ENCODE measurements at places on chromosomes 7 and 10.

DNA sequence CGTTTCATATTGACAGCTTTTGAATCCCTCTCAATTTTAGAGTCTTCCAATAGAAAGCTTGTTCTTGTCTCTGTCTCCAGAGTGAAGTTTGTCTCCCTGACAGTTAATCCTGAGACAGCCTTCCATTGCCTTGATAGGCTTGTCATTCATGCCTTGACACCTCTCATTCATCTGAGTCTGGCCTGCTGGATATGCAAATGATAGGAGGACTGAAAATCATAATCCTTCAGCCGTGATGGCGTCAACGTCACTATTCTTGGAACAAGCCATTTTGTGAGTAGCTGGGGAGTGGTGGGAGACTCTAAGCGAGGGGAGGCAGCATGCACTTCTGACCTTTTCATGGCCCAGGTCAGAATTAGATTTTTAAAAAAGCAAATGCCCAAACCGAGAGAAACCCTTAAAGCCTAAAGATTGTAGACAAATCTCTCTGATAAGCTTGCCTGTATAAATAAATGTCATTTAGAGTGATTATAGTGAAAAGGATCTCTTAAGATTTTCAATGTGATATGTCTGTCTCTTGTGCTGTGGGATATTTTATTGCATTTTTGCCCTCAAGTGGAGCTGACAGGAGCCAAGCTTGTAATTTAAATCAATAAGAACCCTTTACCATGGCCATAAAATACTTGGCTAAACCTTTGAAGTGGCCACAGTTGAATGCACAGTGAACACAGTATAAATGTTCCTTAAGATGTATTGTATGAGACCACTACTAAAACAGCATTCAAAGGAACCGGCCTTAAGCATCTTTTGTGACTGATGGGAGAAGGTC is 148.8 kb downstream of the SNX10 start:
- DNase-seq, result no peak

- no peak for DNase-seq
Measured at GRCh38 chr10:124743191-124744101, 732 bp downstream of the FAM53B start.

- no peak for DNase-seq
Measured at GRCh38 chr7:100476101-100476780, 2.8 kb downstream of the TSC22D4 start.

GRCh38 chr10:24132741-24133140 is 76.2 kb upstream of the KIAA1217 start:
- no peak for DNase-seq

DNA sequence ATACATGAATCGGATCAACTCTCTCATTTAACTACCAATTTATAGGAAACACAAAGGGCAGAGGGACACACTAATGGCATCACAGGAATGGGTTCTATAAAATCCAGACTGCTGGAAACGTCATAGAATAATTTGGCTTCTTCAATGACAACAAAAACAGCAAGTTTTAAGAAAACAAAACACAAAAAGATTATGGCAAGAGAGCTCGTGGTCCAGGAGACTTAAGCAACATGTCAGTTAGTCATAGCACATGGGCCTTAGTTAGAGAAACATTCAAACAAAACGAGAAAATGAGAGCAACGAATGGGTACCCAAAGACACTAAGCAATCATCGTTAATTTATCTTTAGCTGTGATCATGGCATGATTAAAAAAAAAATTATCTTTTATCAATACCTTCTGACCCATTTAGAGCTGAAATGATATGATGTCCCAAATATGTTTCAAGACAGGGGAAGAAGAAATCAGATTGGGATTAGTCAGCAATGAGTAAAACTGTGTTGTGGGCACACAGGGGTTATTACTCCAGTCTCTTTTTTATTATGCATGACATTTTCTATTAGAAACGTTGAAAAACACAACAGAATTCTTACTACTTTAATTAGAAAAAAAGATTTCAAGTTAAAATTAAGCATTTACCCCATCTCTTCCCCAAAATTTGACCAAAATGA is 28.3 kb downstream of the NCAPG2 start:
- DNase-seq, result no peak

GRCh38 chr7:98870807-98871491 is 1.1 kb upstream of the TMEM130 start:
- no peak for DNase-seq

DNA sequence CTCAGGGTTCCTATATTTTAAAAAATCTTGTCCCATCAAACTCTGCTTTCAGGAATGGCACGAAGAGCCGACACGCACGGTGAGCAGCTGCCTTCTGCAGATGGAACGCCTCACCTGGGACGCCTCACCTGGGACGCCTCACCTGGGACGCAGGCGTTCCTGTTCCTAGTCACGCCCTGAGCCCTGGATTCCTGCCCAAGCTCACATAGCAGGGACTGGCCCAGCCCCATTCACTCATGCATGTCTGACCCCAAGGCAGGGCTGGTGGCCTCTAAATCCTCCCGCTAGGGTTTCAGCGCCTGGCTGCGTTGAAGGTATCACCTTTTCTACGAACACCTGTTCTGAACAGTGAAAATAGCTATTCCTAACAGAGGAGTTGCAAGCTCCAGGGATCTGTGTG is 49.8 kb downstream of the CARD11 start:
- no peak for DNase-seq

- no peak for DNase-seq
Measured at GRCh38 chr10:14327527-14327926, 3.2 kb downstream of the FRMD4A start.

DNA sequence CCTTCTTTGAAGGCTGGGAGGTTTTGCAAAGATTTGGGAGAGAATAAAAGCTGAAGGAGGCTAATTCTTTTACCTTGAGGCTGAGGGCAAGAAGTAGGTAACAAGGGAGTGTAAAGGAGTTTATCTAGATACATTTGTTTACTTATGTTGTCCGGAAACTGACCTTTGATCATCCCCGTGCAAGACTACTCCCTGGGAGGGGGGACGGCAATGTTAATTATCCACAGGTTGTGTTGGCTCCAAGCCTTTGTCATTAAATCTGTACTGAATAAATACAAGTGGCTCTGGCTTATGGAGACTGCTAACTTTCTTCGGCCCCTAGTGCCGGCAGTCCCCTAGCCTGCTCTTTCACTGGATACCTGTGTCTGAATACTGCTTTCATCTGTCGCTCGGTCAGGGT is 1250.6 kb upstream of the LRRTM3 start:
- no peak for DNase-seq

GRCh38 chr10:133002685-133003084 is 60.3 kb upstream of the CFAP46 start:
- DNase-seq, result no peak

DNA sequence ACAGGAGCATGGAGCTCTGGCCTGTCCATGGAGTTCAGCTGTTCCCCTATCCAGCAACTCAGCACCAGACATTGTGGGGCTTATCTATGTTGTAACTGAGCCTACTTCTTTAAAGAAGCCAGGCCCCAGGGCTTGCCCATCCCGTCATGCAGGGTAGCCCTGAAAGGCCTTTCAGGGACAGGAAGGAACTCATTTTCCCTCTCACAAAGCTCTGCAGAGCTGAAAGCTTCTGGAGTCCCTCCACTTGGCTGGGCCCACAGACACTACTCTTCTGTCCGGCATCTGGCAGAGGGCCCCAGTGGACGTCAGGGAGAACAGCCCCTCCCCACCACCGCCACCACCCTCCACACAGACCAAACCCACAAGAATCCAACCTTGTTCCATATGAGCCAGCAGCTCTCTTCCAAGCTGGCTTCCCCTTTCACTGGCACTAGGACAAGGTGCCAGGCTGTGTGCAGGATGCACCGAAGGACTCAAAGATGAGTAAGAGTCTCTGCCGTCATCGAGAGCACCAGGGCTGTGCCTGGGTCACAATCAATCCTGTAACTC is 33.1 kb downstream of the DENND2A start:
- DNase-seq, result no peak

DNA sequence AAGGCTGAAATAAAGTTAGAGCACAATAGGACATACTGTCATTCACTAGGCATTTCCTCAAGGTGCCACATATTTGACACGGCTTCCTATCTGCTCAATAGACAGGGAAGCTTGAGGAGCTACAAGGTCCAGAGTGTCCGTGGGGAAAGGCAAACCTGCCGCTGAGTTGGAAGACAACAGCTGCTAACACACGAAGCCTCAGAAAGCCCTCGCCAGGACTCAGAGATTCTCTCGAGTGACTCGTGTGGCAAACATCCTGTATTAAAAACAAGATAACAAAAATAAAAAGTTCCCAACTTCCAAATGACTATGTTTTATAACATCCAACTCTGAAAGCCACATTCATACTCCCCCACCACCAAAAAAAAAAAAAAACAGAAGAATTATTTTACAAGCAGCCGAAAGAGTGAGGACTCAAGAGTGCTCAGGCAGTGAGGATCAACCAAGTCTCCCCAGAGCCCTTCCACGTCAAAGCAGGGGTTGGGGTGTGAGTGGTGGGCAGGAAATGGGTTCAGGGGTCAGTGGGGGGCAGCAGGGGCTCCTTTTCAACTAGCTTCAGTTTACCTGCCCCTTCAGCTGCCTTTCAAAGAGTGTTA is 67.6 kb downstream of the STK17A start:
- DNase-seq, result no peak

DNA sequence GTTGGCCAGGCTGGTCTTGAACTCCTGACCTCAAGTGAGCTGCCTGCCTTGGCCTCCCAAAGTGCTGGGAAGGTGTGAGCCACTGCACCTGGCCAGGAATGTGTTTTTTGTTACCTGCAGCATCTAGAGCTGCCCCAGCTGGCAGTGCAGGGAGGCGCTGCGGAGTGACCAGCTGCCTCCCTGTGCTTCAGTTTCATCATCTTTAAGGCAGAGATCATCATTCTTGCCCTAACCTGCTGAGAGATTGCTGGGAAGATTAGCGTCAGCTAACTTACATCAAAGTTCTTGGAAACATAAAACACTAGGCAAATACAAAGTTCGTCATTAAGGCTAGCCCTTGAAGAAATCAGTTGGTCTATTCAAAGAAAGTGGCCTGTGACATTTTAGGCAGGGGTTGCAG is 2.3 kb downstream of the ZNF282 start:
- no peak for DNase-seq

GRCh38 chr7:73892003-73892999 is 31.3 kb downstream of the TMEM270 start:
- DNase-seq, result no peak

GRCh38 chr7:98613601-98614425 is 3.3 kb upstream of the NPTX2 start:
- DNase-seq, result no peak

GRCh38 chr7:158952776-158953175 is 96.4 kb downstream of the DYNC2I1 start:
- no peak for DNase-seq

- no peak for DNase-seq
Measured at GRCh38 chr7:90570373-90570959, 25.7 kb upstream of the CDK14 start.

DNA sequence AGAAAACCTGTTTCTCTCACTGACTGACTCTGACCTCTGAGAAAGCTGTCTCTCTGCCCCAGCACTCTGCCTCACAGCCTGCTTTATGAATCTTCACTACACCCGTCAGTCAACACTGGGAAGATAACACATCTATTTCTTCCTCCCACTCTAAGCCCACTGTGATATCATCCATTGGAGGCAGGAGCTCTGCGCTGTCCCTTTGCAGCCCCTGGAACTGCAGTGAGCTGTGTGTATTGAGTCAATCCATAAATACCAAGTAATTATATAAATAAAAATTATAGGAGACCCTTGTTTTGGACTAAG is 17.2 kb upstream of the FXYD4 start:
- DNase-seq, result no peak

GRCh38 chr7:100944138-100944537 is 5.2 kb upstream of the MUC3A start:
- DNase-seq, result no peak

GRCh38 chr7:46493196-46493595 is 572.1 kb upstream of the IGFBP3 start:
- no peak for DNase-seq

DNA sequence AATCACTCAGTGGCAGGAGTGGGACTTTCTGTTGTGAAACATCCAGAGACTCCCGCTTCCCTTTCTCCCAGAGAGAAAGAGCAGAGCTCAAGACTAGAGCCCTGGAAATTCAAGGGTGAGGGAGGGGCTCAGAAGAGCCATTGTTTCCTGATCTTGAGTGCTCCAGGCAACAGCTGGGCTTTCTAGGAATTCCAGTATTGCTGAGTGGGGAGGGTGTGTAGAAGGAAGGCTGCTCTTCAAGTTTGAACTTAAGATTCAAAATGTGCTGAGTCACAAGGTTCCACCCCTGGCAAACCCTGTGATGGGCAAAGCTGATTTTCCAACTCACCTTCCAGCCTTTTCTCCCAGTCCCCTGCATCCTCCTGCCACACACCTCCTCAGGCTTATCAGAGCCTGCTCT is 42.3 kb upstream of the MSRB2 start:
- no peak for DNase-seq

- no peak for DNase-seq
Measured at GRCh38 chr7:73972614-73973013, 55.4 kb upstream of the ELN start.

DNA sequence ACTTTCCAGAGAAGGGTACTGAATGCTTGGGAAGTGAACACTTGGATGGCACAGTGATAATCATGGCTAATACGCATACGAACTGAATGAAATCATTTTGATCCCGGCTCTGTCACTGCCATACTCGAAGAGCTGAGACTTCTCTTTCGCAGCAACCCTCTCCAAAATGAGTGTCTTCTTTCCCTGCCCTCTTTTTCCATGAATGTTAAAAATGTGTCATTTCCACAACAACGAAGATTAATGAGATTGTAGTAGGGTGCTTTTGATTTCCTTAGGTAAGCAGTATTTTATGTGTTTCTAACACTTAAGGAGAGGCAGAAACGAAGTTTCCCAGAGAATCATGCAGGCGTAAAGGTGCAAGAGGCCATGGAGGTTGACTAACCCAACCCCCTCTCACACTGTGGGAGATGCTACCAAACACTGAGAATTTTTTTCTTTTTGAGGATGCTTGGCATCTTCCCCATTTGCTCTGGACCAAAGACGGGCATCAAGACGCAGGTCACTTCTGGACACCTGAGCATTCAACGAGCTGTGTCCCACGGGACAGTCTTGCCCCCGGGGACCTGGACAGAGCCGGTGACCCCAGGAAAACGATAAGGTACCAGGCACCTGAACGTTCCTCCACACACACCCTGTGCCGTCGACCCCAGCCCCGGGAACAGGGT is 823 bp downstream of the COPG2 start:
- DNase-seq, result no peak

GRCh38 chr10:96922978-96923948 is 91.2 kb downstream of the LCOR start:
- no peak for DNase-seq

DNA sequence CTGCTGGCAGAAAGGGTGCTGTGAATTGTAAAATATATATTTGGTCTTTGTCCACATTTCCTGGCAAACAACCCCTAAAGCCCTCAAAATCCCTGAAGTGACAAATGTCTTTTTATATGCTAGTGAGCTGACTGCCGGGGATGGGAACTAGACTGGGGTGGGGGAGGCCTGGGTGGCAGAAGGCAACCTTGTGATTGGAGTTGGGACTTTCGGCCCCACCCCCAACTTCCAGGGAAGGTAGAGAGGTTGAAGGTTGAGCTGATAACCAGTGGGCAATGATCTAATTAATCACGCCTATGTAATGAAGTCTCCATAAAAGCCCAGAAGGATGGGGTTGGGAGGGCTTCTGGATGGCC is 2.7 kb downstream of the EPHA1 start:
- DNase-seq, result no peak

GRCh38 chr7:157526913-157527634 is 190.3 kb downstream of the DNAJB6 start:
- DNase-seq, result no peak
